ENCODE measurements at places on chromosomes 3 and 15.
A peak's percentile ranks its signal among the peaks of the same experiment; 100 is the strongest.

DNA sequence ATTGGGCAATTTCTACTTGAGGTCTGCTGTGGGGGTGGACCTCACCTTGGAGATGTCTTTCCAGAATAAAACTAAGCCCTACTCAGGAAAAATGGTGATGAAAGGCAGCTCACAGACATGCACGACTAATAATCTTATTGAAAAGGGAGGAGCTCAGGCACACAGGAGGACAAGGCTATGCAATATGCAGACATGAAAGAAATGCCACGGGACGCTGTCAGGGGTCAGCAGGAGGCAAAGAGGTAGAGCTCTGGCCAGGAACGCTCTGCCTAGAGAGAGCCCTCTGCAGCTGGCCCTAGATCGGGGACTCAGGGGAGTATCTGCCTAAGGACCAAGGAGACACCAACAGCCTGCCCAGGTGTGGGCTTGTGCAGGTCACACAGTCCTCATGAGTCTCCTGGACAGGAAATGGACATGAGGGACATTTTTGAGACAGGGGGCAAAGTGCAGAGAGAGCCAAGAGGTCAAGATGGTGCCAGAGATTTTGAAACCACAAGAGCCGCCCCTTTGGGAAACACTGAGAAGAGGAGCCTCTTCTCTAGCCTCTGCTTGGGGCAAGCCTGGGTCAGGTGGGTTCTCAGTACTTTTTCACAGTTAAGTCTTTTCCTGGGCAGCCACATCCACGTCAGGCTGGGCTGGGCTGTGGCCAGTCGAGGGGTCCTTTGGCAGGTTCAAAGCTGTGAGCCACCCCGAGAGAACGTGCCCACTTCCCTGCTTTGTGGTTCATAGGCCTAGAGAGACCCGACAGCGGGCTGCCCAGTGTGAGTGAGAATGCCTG lies 23.2 kb downstream of the EAF1 start:
- DNase-seq: no peak

- no peak for DNase-seq
These were observed 331.7 kb downstream of the FEZF2 start for GRCh38 chr3:62041681-62042080.

DNA sequence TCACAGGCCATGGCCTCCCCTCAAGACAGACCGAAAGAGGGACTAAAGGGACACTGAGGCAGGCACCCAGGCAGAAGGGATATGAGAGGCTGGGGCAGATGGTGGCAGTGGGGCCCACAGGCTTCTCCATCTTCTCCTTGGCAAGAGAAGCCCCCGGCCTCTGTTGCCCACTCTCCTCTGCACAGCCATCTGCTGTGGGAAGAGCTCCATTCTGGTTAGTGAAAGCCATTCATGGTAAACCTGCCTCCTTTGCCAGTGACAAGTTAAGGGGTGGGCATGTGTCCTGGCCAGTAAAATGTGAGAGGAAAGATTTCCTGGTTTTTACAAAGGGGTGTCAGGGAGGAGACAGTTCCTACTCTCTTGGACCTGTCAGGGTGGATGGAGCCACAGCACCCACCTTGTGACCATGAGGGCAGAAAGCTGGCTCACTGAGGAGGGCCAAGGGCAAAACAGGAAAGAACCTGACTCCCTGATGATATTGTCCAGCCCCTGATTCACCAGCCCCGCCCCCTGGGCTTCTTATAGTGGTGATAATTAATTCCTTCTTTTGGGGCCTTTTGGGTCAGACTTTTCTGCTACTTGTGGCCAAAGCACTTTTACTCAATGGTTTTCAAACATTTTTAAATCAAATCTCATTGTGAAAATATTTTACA lies 130.4 kb upstream of the SMAD3 start:
- no peak for DNase-seq

GRCh38 chr3:147298511-147298982 lies 107.8 kb downstream of the ZIC4 start:
- no peak for DNase-seq

- no peak for DNase-seq
These were observed 9.8 kb downstream of the MAP1A start for GRCh38 chr15:43527016-43527801.

GRCh38 chr15:100112061-100112420 lies 229.7 kb downstream of the ADAMTS17 start:
- no peak for DNase-seq

GRCh38 chr3:147090461-147090860 lies 315.9 kb downstream of the ZIC4 start:
- no peak for DNase-seq

DNA sequence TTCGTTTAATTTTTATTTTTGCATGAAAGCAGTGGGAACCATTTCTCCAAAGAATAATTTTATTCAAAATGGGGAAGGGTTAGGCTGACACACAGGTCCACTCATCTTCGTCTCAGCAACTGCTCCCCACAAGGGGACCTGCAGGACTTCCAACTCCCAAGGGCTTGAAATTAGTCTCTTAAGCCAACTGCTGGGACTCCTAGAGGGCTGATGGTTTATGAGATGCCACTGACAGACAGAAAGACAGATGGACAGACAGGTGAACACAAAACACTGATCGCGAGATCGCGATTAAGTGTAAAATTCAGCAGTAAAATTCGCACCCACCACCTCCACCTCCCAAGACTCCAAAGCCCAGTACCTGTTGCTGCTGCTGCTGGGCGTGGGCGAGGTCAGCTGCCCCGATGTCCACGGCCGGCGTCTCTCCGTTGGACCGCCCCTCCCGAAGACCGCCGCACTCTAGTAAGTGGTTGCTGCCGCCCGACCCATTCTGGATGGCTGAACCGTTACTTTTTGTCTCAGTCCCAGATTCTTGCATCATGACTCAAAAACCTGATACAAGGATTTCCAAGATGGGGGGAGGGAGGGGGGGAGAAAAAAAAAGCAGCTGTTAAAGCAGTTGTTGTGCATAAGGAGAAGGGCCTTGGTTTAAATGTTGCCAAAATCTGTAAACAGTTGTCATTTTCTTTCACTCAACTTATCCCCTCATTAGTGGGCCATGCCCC lies 385.5 kb downstream of the FOXP1 start:
- no peak for DNase-seq

DNA sequence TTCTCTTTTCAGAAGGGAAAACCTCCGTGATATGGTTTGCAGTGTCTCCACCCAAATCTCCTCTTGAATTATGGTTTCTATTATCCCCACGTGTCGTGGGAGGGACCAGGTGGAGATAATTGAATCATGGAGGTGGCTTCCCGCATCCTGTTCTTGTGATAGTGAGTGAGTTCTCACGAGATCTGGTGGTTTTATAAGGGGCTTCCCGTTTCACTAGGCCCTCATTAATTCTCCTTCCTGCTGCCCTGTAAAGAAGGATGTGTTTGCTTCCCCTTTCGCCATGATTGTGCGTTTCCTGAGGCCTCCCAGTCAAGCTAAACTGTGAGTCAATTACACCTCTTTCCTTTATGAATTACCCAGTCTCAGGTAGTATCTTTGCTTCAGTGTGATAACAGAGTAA lies 692.7 kb upstream of the GRM7 start:
- no peak for DNase-seq

DNA sequence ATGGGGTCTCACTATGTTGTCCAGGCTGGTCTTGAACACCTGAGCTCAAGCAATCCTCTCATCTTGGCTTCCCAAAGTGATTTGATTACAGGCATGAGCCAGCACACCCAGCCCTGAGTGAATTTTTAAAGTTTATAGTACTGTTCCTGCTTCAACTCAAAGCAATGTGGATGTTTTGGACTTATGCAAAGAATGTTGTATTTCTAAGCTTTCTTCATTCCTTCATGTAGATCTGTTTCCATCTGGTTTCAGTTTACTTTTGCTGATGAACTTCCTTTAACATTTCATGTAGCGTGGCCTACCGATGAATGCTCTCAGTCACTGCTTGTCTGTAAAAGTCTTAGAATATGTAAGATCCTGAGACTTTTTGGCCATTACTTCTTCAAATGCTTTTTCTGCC lies 23.2 kb downstream of the NRG4 start:
- no peak for DNase-seq

- no peak for DNase-seq
These were observed 1.7 kb upstream of the CCR8 start for GRCh38 chr3:39327746-39328349.

GRCh38 chr3:131221731-131222130 lies 159.8 kb upstream of the NUDT16 start:
- DNase-seq: no peak

GRCh38 chr3:13480340-13481318 lies 523 bp downstream of the HDAC11 start:
- no peak for DNase-seq

GRCh38 chr3:190764231-190765134 lies 98.0 kb downstream of the GMNC start:
- DNase-seq: no peak

DNA sequence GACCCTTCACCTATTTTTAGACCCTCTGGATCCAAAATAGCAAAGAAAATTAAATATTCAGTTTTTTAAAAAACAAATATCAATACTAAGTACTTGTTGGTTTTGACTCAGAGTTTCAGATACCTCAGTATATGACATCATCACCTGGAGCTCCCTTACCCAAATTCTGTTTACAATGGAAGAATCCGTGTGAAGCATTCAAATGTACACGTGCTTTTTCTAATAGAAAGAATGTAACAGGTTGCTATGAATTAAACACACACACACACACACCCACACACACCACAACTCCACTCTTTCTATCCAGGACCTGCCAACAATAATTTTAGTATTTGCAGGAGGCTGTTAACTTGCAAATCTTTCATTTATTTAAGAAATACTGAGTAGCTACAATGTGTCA lies 221.8 kb downstream of the THRB start:
- no peak for DNase-seq

GRCh38 chr3:148329481-148330235 lies 368.0 kb upstream of the AGTR1 start:
- DNase-seq: no peak

GRCh38 chr3:170145278-170145677 lies 36.3 kb downstream of the PHC3 start:
- DNase-seq: no peak

DNA sequence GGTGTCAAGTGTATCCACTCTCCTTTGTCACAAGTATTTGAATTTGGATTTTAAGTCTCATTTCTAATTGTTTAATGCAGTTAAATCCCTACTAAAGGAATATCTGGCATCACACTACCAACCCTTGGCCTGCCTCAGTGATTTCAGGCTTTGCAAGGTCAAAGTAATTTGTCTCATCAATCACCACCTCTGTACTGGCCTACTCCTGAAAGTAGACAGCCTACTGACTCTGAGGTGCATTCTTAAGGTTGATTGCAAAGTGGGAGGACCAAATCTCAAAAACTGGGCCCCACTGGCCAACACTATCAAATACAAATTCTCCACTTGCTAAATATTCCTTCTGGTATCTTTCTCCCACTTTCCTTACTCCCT lies 851 bp upstream of the TEX55 start:
- DNase-seq: no peak

- no peak for DNase-seq
These were observed 36.1 kb downstream of the FBXL2 start for GRCh38 chr3:33313331-33313730.

- DNase-seq: peak; percentile 74
These were observed 25.7 kb downstream of the RGMA start for GRCh38 chr15:93063262-93063671.

DNA sequence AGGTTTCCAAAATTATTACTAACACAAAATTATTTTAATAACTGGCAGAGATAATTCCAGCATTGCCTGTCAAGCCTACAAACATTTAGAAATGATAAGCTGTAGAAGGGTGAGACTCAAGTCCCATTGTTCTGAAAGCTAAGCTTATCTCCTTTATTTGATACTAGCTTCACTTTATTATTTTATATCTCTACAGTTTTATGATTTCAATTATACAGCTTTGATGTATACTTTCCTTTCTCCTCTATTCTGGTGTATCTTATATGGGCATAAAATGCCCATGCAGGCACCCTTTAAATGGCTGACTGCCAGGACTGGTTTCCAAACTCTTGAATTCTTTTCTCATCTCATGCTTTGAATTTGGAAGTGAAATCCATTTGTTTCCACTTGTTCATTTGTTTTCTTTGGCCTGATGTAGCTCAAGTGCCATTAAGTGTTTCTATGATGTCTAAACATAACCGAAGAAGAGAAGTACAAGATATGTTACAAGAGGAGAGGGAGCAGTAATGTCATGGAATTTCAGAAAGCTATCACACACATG lies 372.1 kb upstream of the ARHGEF26 start:
- DNase-seq: no peak

GRCh38 chr3:196991581-196992460 lies 23.2 kb upstream of the PIGZ start:
- DNase-seq: peak; percentile 26

DNA sequence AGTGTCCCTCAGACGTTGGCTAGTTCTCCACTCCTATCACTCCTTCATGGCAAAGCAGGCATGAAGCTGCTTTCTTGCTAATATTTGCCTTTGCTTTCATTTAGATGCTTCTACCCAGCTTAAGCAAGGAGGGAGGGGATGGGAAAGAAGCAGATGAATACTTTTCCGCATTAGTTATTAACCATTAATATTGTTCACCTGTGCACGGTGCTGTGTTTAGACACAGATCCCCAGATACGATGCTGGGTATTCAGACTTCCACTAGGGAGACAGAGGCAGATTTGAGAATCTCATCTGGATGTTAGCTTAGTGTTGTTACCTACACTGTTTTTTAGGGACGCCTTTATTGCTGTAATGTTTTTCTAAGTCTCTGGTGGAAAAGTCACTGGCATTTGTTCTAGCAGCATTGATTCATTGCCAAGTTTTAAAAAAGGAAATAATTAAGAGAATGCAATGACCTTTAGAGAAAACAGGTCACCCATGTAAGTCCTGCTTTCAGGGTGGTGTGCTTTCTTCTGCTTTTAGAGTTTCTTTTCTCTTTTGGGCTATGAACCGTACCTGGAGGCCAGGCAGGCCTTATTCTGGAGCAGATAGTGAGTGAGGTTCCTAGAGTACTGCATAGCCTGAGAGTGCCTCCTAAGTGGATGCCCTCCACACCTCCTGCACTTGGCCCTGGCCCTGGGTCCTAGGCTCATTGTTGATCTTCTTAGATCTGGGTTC lies 55.5 kb downstream of the MYZAP start:
- no peak for DNase-seq

- DNase-seq: no peak
These were observed 73.8 kb downstream of the SMAD3 start for GRCh38 chr15:67138891-67139855.

DNA sequence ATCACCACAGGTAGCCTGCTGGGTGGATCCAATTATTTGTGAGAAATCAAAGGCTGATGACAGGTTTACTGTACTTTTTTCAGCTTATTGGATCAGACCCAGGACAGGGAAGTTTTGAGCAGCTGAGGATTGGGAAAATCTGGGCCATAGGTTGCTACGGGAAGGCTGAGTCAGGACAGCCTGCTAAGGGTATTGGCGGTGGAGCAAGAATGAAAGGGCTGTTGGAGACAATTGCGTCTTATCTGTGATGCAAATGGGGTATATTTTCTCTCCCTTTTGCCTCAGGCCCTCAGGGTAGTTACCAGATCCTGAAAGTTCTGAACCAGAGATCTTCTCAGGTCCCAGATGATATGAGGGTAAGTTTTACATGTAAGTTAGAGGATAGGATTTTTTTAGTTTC lies 317.7 kb downstream of the EDEM1 start:
- no peak for DNase-seq

GRCh38 chr3:184543843-184544512 lies 17.6 kb upstream of the EPHB3 start:
- peak; percentile 80 for DNase-seq

GRCh38 chr15:52789601-52790168 lies 451 bp downstream of the ONECUT1 start:
- peak; percentile 34 for DNase-seq

- DNase-seq: no peak
These were observed 47.6 kb upstream of the SPPL2A start for GRCh38 chr15:50813089-50813488.

GRCh38 chr3:12433823-12434222 lies 50.5 kb upstream of the TSEN2 start:
- DNase-seq: no peak

All from Caco-2 (cell line).